ENCODE measurements at places on chromosomes 1 and 21.

DNA sequence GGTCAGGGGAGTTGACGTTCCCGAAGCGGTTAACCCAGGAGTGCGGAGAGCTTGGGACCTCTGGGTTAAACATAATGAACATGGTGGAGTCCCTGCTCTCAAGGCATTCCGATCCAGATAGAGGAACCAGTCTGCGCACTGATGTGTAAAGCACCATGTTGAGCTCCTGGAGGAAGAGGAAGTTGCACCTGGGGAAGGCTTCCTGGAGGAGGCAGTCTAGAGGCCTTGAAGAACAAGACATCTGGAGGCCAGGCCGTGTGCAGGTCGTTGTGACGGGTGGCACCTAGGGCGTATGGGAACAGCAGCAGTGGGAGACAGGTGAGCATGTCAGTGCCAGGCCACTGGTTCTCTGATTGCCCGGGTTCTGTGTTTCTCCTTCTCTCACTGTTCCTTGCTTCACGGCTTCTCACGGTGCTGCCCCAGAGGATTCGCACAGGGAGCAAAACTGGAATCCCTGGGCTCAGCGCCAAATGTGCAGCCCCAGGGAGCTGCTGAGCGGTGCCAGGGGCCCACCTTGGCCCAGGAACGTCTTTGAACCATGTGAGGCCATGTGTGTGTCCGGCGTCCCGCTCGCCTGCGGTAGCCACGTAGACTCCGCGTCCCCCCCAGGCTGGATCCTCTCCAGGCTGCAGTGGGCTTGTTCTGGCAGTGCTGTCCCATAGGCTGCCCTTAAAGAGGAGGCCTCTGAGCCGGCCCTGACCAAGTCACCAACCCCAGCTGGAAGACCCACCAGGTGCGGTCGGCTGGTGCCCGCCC is 122.9 kb upstream of the GALNT2 start:
- no peak for DNase-seq

DNA sequence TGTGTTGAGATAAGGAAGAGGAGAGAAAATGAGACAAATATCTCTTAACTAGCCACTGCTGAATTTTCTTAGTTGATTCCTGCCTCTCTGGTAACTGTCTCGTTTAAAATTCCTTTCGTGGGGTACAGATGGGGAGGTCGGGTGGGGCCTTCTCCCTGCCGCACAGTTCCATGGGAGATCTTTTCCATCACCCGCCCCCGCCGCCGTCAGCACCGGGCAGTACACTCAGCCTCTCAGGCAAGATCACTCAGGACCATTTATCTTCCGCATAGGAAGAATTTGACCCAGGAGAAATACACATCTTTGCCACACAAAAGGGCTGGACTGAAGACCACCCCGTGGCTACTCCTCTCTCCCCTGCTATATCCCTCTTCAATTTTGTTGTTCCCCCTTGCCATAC is 2.3 kb upstream of the VPS26C start:
- DNase-seq, result no peak

- DNase-seq, result no peak
Measured at GRCh38 chr1:10632691-10633090, 157.9 kb downstream of the PEX14 start.

DNA sequence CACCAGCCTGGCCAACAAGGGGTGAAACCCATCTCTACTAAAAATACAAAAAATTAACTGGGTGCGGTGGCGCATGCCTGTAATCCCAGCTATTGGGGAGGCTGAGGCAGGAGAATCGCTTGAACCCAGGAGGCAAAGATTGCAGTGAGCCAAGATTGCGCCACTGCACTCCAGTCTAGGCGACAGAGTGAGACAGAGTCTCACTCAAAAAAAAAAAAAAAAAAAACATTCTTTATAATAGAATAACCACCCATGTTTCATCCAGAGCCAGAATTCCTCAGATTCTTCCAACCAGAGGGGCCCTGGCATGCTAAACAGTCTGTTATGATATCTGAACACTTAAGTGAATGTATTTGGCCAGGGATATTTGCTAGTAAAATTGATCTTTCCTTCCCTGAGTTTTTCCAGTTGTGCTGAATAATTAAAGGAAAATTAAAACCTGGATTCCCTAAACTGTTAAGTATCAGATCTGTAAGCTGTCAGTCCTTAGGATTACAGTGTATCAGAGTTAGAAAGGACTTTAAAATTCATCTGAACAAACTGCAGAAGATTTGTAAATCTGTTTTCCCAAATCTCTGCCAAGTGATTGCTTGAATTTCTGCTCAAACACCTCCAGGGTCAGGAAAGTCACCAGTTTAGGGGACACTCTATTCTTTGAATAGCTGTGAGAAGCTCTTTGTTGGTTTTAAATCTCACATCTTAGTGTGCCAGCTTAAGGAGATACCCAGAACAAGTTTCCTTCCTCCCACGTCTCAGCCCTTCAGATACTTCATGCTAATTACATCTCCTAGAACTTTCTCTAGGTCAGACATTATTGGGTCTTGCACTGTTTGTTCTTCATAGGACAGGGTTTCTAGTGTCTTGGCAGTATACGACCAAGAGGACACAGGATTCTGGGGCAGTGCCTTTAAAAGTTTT is 84.6 kb upstream of the BMP8A start:
- DNase-seq, result no peak
